ENCODE measurements at places on chromosomes 3 and 15.
A peak's percentile ranks its signal among the peaks of the same experiment; 100 is the strongest.

DNA sequence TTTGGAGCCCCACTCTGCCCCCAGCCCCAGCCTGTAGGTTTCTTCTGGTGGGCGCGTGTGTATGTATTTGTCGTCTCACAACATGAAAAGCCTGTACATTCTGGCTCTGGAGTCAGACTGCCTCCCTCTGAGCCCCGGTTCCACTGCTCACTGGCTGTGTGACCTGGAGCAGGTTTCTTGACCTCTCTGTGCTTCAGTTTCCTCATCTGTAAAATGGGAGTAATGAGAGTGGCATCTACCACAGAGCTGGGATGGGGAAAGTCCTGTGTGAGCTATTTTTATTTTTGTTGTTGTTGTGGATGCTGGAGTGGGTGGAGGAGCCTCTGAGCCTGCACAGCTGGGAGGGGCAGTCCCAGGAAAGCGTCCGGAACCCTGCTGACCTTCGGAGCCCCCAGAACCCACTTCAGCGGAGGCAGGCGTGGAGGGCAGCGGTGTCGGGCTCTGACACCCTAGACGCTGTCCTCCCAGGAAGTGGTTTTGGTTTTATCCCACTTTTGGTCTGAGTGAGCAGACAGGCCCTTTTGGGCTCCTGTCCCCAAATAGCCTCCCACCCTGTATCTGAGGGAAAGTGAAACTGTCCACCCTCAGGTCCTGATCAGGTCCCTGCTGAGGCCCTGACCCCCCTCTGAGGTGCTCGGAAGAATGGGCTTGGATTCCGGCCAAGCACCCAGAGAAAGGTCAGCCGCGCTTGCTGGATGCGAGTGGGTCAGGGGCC is 103.5 kb downstream of the CHSY1 start:
- no peak for DNase-seq

GRCh38 chr3:173709026-173709425 is 311.5 kb downstream of the NLGN1 start:
- DNase-seq: no peak

- no peak for DNase-seq
Measured at GRCh38 chr3:124814620-124815421, 72.3 kb downstream of the ITGB5 start.

- no peak for DNase-seq
Measured at GRCh38 chr3:187044867-187045552, 94.3 kb downstream of the RPL39L start.

DNA sequence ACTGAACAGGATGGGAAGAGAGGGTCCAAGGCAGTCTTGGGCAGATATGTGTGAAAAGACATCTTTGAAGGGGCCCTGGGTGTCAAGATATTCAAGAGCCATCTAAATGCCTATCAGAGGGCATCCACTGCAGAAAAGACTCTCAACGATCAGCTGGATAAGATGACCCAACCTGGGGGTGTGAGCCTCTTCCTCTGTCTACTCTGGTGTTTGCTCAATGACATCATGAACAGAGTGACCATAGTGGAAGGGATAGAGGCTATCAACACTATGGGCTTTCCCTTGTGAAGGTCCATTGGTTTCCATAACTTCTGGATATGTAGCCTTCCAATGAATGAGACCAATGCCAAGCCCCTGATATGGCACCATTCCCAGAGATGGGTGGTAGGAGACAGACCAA is 42.1 kb downstream of the FAH start:
- DNase-seq: no peak

DNA sequence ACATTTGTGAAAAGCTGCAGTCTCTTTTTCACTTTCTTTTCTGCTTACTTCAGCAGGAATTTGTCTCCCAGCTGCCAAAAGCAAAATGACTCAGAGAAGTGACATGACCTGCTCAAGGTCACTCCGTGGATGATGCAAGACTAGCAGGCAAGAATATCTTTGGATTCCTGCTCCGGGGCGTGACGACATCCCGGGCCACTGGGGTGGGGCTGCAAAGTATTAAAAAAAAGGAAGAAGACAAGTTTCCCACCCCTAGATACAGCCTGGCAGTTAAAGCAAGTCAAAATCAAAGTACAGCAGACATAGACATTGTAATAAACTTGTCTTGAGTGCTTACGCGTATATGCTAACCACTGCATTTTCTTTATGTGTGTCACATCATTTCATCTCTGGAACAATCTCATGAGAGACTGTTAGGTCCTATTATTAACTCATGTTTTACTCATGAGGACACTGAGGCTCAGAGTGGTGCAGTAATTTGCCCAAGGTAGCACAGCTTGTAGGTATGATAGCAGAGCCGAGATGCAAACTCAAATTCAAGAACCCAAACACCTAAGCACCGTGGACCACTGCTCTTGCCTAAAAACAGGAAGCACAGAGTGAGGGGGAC is 485.2 kb upstream of the PROK2 start:
- peak; percentile 38 for DNase-seq

GRCh38 chr15:96341513-96342405 is 11.3 kb downstream of the NR2F2 start:
- DNase-seq: no peak

- no peak for DNase-seq
Measured at GRCh38 chr3:156693166-156693565, 18.8 kb downstream of the TIPARP start.

DNA sequence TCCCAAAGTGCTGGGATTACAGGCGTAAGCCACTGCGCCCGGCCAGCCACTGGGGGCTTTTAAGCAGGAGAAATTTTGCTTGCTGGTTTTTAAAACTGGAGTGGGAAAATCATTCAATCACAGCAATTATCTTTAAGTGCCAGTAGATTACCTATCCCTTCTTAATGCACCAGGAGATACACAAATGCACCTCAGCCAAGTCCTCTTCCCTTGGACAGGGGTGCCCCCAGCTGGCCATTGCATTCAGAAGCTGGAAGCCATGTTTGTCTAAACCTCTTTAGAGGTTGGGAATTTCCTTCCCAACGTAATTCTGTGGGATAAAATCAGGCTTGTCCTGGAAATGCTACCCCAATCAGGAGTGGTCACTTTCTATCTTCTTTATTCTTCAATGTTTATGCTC is 26.6 kb downstream of the MIX23 start:
- DNase-seq: no peak

- DNase-seq: no peak
Measured at GRCh38 chr3:116716490-116716889, 6.9 kb downstream of the TUSC7 start.

DNA sequence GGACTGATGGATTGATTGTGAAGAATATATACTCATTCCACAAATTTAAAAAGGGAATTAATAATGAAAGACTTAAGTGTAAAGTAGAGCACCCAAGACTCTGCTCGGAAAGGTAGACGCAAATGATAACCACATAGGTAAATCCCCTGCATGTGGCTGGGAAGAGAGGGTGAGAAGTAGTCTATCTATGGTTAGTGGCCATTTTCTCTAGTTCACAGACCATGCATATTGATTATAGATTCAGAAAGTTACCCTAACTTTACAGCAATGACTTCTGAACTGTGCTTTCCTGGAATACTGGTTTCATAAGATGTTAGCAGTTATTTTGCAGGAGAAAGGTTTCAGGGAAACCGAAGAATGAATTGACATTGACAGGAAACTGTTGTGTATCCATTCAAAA is 51.7 kb downstream of the CASR start:
- DNase-seq: no peak

DNA sequence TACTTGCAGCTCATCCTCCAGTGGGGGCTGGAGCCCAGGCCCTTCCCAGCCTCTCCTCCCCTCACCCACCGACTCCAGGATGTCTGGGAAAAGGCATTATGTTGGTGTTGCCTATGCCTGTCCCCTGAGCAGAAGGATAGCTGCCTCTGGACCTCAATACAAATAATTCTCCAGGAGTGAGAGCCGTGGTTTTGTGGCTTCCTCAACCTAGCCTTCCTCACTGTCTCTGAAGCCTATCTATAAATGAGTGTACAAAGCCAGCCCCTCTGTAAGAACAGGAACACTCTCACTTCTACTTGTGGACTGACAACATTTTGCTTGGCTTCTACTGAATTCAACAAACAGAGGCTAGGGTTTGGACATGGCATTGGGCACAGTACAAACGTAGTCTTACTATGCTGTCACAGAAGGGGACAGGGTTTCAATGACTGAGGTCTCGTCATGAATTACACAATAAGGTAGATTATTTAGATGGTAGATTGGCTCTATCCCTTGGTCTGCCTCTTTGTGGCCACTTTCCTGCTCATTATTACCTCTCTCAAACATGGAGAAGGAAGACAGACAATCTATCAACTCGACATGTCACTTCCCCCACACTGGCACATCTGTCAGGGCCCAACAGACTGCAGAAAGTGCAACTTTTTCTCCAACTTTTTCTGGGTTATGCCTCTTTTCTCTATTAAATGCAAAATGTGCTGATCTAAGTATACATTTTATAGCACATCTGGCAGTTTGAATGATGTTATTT is 82.8 kb upstream of the MEX3B start:
- DNase-seq: no peak

GRCh38 chr15:59306520-59307164 is 66.0 kb downstream of the MYO1E start:
- no peak for DNase-seq

- DNase-seq: no peak
Measured at GRCh38 chr3:57793737-57794187, 37.7 kb downstream of the SLMAP start.

DNA sequence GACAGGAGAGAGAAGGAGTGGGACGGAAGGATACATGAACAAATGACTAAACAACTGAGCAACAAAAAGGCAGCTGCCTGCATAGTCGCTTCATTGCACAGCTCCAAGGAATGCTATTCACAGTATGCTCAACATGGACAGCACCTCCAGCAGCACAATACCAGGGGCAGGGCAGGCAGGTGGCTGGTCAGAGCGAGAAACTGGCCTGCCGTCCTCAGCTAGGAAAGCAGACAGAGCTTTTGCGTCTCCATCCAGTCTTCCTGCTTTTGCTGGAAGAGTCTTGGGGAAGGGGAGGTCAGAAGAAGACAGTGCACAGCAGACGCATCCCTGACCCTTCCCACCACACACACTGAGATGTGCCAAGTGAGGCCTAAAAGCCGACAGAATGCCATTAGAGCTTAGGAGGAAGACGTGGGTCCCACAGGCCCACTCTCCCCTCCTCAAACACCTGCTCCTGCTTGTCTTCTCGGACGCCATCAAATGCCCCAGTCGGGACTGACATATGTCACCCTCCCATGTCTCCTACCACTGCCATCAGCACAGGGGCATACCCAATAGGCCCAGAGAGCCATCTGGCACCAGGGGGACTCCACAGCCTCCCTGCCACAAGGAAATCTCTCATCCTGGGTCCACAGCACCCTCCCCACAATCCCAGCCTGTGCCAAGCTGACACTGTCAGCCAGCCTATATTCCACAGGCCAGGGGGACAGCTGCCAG is 3.9 kb downstream of the RAB6B start:
- DNase-seq: no peak

- no peak for DNase-seq
Measured at GRCh38 chr3:46931631-46932331, 44.8 kb downstream of the CCDC12 start.

DNA sequence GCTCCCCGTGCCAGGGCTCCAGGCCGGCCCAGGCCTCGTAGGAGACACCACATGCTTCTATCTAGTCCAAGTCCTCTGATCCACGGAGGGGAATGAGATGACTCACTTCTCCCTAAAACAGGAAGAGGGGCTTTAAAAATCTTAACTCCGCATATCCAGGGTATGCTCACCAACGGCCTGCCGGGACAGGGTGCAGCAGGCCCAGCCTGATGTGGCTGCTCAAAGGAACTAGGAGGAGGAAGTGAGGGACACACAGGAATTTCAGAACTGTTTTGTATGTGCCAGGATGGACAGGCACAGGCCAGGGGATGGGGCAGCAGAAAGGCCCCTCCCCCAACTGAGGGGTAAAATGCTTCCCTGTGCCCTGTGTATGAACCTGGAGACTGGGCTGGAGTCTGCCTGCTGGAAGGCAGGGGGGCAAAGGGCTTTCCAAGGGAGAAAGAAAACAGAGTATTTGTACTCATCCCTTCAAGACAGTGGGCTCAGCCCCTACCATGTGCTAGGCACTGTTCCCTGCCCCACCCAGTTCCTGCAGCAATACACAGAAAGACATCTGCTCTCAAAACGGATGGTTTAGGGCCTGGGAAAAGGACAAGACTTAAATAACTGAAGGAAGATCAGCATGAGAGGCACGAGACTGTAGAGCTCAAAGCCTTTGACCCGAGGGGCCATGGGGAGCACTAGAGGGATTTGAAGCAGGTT is 22.1 kb downstream of the CHDH start:
- no peak for DNase-seq

DNA sequence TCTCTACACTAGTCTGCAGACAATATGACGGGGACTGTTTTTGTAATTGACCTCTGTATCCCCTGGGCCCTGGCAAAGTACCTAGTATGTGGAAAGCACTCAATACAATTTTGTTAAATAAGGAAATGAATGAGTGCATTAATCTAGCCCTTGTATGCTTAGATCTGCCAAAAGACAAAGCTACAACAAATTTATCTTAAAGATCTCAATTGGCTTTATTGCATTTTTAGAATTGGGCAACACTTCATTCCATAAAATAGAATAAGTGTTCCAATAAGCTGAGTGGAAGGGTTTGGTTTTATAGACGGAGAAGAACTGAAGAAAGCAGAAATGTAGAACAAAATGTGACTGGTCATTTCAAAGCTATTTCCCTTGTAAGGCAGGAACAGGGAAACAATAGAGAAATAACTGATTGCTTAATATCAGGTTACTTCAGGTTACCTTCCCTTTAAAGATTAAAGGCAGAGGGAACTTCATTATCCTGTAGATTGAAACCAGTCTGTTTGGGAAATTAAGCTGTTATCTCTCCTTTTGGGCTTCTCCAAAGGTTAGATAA is 108.3 kb upstream of the MME start:
- no peak for DNase-seq

DNA sequence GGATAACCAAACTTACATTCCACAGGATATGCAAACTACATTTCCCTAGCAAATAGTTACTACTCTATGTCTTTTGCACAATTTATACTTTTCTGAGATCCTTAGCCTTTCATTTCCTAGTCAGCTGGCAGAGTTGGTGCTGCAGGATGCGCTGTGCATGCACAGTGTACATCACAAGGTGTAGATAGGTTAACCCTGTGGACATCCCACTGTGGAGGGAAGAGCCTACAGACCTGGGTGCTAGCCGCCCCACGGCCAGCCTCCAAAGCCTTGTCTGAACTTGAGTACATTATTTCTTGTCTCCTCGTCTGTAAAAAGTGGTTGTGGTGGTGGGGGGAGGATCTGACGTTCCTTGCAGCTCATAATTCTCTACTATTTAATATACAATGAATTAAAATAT is 3.5 kb downstream of the TNFSF10 start:
- DNase-seq: no peak

DNA sequence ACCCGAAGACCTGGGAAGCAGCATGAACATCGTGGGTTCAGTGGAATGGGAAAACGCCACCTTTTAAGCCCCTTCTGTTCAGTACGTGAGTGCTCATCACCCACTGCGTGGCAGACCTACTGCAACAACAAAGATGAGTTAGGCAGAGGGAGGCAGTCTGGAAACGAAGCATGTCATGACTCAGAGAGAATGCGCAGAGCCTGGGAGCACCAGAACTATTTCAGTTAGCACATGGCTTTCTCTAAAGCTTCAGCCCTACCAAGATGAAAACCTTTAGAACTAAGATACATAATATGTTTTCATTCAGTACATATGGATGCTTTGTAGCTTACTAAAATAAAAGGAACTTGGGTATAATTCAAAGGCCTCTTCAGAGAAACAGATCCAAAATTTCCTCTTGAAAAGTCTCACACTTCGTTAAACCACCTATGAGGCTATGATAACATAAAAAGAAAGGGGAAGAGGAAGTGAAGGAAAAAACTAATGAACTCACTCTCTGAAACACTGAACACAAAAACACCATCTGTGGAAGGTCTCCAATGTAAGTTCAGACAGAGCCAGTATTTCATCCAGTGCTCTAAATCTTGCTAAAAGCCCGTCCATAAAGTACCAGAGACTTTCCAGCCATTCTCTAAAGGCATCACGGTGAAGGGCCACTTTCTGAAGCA is 140.1 kb downstream of the OCA2 start:
- no peak for DNase-seq
